Stimulated activated naive CD4-positive, alpha-beta T cell treated with Interleukin-2 at 50 U/mL for 16 hours (primary cell): ENCODE measurements at places on chromosomes 2 and 18.

DNA sequence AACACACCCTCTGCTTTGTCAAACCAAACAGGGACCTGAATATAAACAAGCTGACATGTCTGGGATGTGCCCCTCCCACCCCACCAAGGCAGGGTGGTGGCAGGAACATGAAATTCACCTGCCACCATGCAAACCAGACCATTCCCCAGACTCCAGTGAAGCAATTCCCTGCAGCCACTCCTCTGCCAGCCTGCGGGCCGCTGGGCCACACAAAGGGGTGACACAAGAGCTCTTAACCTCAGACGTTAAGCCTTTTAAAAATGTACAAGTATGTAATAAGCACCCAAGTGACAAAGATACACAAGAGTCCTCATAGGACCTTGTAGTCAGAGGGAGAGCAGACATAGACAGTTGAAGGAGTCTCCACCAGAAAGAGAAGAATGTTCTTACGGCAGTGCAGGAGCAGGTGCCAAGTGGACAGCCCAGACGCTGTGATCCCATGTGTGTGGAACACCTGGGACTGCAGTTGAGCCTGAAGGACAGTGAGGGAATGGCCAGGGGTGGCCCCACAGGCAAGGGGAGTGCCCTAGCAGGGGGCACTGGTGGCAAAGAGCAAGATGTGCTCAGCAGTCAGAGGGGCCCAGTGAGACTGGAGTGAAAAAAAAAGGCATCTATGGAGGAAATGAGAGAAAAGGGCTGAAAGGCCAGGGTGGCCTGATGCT is 36.9 kb downstream of the CRACDL start:
- DNase-seq, result no peak

DNA sequence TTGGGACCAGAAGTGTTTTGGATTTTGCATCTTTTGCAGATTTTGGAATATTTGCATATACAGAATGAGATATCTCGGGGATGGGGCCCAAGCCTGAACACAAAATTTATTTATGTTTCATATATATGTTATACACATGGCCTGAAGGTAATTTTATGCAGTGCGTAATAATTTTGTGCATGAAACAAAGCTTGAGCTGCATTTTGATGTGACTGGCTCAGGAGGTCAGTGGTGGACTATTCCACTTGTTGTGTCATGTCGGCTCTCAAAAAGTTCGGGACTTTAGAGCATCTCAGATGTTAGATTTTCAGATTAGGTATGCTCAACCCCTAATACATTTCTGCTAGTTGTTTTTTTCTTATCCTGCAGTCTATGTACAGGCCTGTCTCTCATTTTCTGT is 145.4 kb downstream of the FAM210A start:
- no peak for DNase-seq

- DNase-seq, result no peak
Observed at GRCh38 chr2:153595939-153596338, 117.4 kb upstream of the RPRM start.

DNA sequence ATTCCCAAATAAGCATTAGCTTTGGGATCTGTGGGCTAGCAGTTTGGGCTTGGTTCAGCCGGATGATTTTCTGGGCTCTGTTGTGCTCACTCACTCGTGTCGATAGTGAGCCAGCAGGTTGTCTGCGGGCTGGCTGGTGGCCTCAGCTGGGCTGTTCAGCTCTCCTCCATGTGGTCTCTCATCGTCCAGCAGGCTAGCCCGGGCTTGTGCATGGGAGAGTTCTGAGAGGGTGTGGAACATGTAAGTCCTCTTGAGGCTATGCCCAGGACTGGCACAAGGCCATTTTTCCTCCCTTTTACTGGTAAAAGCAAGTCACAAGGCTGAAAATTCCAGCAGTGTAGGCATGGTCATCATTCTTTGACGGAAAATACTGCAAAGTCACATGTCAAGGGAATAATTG is 38.5 kb downstream of the NTSR2 start:
- no peak for DNase-seq
